Cortex of kidney (tissue), 1 donor: ENCODE measurements at places on chromosomes 1 and 21.

GRCh38 chr1:29237852-29238619 lies 1.7 kb downstream of the PTPRU start:
- no peak for DNase-seq

GRCh38 chr1:172556461-172556860 lies 23.5 kb downstream of the SUCO start:
- no peak for DNase-seq

DNA sequence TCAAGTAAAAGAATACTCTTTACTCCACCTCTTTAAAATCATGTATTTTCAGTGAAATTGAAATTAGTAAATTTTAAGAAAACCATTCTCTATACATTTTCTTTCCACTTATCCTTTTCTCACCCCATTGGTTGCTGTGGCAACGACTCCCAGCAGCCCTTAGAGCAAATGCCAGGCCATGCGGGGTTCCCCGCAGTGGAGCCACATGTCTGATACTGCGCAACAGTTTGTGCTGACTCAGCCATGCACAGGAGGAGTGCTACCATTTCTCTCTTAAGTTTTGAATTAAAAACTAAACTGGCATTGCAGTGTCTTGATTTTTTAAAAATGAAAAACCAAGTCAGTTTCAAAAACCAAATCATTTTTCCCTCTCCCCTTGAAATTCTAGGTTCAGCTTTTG lies 214.1 kb upstream of the L1TD1 start:
- DNase-seq, result no peak

GRCh38 chr1:21048462-21048861 lies 128.2 kb downstream of the EIF4G3 start:
- no peak for DNase-seq

DNA sequence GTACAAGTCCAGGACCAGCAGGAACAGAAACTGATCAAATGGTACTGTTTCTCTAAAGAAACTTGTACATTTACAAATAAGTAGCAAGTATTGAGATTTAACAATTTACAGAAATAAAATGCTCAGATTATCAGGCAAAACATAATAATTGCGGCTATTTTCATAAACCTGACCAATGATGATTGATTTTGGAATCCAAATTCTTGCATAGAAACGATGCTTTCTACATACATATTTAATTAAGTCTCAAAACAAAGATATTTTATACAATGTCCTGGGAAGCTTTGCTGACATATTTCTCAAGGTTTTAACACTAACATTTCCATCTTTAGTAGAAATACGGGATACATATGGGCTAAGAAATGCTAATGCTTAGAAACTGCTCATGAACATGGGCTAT lies 157.1 kb downstream of the VAV3 start:
- DNase-seq, result no peak

- no peak for DNase-seq
These were observed 435.8 kb downstream of the MRPL39 start for GRCh38 chr21:25171438-25171837.
